GM20000 (cell line): ENCODE measurements at places on chromosomes 13 and 19.

DNA sequence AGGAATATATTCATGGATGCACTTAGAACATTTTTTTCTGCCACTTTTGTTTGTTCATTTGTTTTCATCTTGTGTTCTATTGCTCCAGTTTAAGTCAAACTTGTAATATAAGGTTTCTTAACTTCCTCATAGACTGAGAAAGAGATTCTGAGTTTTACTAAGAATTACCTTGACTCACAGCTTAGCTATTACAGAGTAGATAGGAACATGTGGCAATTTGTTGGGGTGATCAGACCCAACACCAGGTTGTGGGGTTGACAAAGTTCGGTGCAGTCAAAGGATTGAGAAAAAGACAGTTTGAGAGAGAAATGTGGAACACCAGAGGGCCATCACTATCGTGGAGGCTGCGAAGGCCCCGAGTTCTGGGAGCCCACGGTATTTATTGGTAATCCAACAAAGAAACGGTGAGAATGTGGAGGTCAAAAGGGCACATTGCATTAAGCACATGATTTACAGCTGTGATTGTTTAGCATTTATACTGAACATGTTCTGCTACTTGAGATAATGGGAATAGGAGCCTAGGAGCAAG, 2526.0 kb downstream of the PCDH9 start:
- no peak for DNase-seq

DNA sequence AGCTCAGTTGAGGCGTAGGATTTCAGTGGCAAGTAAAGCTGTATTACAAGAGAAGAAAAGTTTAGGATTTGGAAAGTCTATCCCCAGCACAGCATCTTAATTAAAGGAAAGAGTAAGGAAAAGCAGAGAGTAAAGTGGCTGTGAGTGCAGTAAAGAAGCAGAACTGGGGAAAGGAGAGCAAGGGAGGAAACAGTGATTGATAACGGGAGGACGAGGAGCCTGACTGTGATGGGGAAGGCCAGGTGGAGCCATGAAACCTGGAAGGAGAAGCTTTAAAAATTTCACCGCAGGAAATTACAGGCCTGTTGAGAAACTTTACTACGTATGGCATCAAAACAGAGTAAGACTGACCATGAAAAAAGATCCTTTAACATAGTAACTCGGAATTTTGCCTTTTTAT, 175.6 kb downstream of the SHISA2 start:
- no peak for DNase-seq

DNA sequence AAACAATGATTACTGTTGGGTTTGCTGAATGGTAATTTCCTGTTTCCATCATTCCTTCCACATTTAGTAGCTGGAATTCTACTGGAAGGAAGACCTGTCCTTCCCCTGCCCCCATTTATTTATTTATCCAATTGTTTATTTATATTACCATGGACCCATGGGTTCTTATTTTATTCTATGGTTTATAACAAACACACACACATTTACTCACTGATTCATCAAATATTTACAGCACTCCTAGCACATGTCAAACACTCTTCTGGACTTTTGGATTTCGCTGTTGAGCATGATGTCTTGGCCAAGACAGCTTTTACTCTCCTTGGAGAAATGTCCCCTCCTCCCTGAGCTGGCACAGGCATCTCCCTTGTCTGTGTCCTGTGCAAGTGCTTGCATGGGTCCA, 227.8 kb upstream of the MAB21L1 start:
- no peak for DNase-seq

- no peak for DNase-seq
Observed at GRCh38 chr19:15112385-15112784, 5.2 kb downstream of the SYDE1 start.
